NCI-H1436 treated with DMSO at 0.1 percent for 48 hours (cell line): ENCODE measurements at places on chromosomes 3 and 15.

DNA sequence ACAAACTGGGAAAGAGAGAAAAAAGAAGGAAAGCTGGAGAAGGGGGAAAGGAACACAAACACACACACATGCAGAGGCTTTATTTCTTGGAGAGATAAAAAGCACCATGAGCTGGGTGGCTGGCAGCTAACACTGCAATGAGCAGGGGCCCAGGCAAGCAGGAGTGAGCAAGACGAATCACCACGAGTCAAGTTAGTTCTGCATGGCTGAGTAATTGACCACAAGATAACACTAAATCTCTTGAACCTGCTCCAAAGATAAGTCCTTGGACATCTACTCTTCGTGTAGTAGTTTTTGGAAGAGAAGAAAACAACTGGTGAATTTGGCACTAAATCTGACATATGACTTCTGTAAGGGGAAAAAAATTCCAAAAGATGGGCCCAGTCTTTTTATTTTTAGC lies 100.9 kb downstream of the MYO5A start:
- no peak for DNase-seq

DNA sequence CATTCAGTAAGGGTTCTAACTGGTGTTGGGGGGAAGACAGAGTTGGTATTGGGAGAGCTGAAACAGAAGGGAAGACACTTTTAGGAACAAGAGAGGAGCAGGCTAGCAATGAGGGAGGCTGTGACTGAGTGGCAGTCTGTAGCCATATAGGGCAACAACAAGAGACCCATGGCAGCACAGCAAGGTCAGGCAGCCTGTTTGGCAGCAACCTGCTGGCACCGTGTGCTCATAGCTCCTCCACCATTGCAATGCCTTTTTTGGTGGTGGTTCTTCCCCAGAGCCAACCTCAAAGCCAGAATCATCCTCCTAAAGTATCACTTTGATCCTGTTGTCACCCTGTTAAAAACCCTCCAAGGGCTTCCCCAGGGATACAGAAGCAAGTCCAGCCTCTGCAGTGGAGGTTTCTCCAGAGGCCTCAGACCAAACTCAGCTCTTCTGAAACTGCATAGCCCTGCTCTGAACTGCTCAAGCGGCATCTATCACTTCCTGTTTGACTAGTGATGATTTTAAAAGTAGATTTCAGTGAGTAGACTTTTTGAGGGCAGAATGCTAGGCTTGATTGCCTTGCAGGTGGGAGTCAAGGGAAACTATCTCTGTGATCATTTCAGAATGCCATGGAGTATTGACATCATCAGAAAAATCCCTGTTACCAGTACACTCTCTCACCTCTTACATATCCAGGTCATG lies 176.9 kb downstream of the STAC start:
- no peak for DNase-seq

- DNase-seq: no peak
Observed at GRCh38 chr3:131348911-131349310, 32.7 kb upstream of the NUDT16 start.

- no peak for DNase-seq
Observed at GRCh38 chr15:59315914-59316451, 56.7 kb downstream of the MYO1E start.

- no peak for DNase-seq
Observed at GRCh38 chr3:58989163-58989562, 60.7 kb downstream of the CFAP20DC start.

GRCh38 chr3:33914731-33915379 lies 116.4 kb downstream of the PDCD6IP start:
- DNase-seq: no peak

DNA sequence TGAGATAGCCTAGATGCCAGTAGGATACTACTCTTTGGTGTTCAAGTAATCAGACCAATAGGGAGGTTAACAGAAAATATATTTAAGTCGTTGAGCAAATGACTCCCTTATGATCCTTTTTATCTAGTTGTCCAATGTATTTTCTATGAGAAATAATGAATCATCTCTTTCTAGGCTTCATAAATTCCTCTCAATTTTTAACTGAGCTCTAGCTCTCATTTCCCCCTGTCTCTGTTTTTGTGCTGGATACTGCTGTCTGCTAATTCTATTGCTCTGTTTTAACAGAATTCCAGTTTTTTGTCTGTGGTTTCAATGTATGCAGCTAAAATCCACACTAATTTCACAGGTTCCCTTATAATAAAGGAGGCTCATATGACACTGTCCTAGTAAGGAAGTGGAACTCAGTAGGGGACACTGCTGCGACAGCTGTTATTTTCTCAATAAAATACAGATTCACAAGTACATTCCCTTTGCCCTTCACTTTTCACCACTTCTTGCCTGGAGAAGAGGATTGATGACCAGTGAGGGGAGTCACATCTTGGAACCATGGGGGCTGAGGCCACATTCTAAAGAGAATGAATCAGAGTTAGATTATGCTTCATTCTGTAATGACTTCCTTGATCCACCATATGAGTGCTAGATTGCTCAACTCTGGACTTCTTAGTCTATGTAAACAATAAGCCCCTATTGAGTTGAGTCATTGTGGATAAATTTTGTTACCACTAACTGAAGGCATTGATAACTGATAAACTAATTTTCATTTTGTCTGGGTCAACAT lies 558.7 kb upstream of the KCNMB2 start:
- DNase-seq: no peak

DNA sequence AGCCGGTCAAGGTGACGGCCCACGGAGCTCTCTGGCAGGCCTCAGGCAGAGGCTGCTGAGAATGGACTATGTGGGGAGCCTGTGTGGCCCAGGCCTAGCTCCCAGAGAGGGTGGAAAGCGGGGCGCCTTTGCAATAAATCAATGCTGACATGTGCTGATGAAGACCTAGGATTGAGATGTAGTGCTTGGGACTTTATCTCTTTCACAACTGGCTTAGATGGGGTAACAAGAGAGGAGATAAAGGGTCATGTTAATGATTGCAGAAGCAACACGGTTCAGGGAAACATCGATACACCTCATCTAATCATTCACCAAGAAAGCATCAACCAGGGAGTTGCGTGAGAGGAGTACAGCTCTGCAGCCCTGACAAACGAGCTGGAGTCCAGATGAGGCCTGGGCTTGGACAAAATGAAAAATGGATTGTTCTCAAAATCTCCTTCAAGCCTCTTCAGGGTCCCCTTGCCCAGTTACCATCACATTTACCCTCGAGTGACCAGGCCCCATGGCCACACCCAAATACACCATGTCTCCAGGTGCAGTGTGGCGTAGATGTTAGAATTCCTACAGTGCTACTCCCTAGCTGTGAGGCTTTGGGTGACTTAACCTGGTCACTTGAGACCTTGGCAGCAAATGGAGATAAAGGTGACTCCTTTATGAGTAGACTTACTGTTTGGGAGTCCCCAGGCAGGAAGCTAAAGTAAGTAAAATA lies 146.4 kb upstream of the LIPC start:
- DNase-seq: no peak

GRCh38 chr15:69853544-69853951 lies 244.2 kb downstream of the TLE3 start:
- no peak for DNase-seq

DNA sequence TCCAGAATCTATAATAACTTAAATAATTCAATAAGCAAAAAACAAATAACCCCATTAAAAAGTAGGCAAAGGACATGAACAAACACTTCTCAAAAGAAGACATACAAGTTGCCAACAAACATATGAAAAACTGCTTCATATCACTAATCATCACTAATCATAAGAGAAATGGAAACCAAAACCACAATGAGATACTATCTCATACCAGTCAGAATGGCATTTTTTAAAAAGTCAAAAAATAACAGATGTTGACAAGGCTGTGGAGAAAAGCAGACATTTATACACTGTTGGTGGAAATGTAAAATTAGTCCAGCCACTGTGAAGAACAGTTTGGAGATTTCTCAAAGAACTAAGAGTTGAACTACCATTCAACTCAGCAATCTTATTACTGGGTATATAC lies 19.5 kb upstream of the ZMAT3 start:
- no peak for DNase-seq

DNA sequence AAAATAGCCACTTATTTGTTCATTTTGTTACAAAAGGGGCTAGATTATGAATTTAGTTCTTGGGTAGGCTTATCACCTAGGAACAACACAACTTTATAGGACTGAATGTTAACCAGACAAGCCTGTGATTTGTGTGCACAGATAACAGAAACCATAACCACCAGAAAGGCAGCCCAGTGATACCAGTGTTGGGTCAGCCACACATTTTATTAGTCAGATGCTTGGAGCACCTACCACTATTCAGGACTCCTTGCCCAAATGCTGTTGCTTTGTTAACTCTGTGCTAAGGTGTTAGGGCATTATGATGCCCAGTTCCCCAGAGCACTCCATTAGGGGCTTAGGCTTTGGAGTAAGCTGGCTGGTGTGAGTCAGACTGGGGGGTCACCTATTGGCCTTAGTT lies 22.5 kb downstream of the PLCL2 start:
- no peak for DNase-seq

DNA sequence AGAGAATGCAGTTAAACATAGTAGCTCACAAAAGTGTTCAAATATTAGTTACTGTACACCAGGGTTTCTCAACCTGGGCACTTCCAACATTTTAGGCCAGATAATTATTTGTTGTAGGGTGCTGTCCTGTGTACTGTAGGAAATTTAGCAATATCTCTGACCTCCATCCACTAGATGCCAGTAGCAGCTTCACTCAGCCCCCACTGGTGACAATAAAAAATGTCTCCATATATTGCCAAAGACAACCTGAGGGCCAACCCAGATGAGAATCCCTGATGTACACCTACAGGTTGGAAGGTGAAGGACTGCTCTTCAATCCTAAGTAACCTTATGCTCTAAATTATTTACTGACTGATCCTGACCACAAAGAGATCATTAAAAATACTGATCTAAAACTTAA lies 32.5 kb downstream of the DCUN1D1 start:
- DNase-seq: no peak

GRCh38 chr15:74795966-74796625 lies 14.2 kb downstream of the CSK start:
- DNase-seq: no peak

- no peak for DNase-seq
Observed at GRCh38 chr3:105649480-105649879, 219.3 kb downstream of the CBLB start.

DNA sequence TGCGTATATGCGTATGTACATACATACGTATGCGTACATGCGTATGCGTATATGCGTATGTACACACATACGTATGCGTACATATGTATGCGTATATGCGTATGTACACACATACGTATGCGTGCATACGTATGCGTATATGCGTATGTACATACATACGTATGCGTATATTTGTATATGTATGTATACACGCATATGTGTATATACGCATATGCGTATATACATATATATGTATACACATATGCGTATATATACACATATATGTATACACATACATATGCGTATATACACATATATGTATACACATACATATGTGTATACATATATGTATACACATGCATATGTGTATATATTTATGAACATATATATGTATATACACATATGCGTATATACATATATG lies 12.1 kb downstream of the MCTP2 start:
- DNase-seq: no peak
